Activated CD4-positive, alpha-beta memory T cell treated with anti-CD3 and anti-CD28 coated beads, Interleukin-2, amount 10 ng/mL, durations not matched to agents 7 days and 5 days (primary cell): ENCODE measurements at places on chromosomes 5 and 9. TPM values are rescaled to one million over a fixed set of nuclear protein-coding genes. Genes with fewer than 3 reads are reported as not detected.

DNA sequence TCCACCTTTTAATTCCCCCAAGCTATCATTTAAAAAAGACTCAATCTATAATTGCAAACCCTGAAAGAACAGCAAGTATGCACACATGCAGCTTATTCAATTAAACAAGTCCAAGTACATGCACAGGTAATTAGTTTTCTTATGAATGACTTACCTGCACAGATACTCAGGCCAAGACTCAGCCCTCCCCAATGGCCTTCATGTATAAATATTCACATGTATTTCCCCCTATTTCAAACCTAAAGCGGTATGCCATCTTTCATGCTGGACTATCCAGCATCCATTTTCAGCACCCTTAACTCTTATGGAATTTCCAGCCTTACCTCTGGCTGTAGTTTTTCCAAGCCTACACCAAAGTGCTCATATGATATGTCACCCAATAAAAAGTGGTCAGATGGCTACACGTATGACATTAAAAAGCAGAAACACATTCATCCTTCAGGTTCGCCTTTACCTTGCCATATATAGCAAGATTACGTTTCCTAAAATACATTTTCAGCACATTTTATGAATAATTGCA is 205.5 kb downstream of the MEF2C start:
- no peak for DNase-seq
- peaks cover 21% of the 10 kb centered on the region for H3K36me3 ChIP-seq
- no peak overlapping the region for H3K27ac ChIP-seq
- peaks cover 29% of the 10 kb centered on the region for H3K4me1 ChIP-seq

The HDAC3 gene
- 72.0 TPM for total RNA-seq

The CNTNAP3 gene
- total RNA-seq = not detected

The LYSMD3 gene
- 22.5 TPM for total RNA-seq

The PLEKHG4B gene
- total RNA-seq = not detected

The DPP7 gene
- total RNA-seq = 257 TPM

The OLFML2A gene
- not detected for total RNA-seq

The AGXT2 gene
- not detected for total RNA-seq
